Ovary (tissue), 10 donors: ENCODE measurements at places on chromosomes 13 and 19. TPM values are rescaled to one million over a fixed set of nuclear protein-coding genes. Genes with fewer than 3 reads are reported as not detected.
A peak's percentile ranks its signal among the peaks of the same experiment; 100 is the strongest.

DNA sequence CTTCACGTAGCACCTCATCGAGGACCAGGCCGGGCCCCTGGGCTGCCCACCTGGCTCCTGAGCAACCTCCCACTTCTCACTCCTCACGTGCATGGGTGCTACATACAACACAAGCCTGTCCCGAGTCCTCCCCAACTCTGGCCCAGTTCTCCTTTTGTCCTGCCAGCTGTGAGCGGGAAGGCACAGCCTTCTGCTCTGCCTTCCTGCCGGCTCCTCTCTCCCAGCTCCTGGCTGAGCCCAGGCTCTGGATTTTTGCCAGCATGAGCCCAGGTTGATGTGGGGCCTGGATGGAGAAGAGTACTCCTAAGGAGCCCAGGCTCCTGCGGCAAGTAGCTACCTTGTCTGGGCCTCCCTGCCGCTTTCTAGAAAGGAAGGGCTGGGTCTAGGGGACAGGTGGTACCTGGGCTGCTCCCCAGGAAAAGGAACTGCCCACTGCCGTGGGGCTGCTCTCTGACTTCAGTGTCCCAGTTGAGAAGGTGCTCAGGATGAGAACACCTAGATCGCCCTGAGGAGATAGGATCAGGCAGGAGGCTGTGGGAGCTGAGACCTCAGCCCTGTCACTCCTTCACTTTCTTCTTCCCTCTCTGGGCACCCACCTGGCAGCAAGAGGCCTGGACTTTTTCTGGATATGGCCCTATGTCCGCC, 23.6 kb downstream of the LYL1 start:
- peaks cover 19% of the 10 kb centered on the region for H3K4me1 ChIP-seq
- no peak overlapping the region for H3K4me3 ChIP-seq
- H3K27ac ChIP-seq: peak overlapping the region; percentile 68

- H3K27me3 ChIP-seq: no peaks in the 10 kb centered on the region
- no peaks in the 10 kb centered on the region for H3K4me1 ChIP-seq
- H3K4me3 ChIP-seq: no peak overlapping the region
- no peaks in the 10 kb centered on the region for H3K36me3 ChIP-seq
Measured at GRCh38 chr13:105996391-105997025, 539.0 kb downstream of the EFNB2 start.

DNA sequence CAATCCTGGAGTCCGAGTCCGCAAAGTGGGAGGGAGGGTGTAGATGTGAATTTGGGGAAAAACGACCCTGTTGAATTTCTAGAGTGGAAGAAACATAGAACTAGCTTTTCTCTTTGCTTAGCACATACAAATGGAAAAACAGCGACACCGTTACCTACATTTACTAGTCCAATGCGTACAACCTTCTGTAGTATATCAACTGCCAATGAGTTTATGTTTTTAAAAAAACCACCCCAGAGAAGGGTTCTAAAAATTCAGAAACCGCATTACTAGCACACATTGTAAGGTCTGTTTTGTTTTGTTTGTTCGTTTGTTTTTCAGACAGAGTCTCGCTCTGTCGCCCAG, 332 bp upstream of the SUPT20H start:
- H3K36me3 ChIP-seq: no peaks in the 10 kb centered on the region
- no peaks in the 10 kb centered on the region for H3K27me3 ChIP-seq
- DNase-seq: no peak

DNA sequence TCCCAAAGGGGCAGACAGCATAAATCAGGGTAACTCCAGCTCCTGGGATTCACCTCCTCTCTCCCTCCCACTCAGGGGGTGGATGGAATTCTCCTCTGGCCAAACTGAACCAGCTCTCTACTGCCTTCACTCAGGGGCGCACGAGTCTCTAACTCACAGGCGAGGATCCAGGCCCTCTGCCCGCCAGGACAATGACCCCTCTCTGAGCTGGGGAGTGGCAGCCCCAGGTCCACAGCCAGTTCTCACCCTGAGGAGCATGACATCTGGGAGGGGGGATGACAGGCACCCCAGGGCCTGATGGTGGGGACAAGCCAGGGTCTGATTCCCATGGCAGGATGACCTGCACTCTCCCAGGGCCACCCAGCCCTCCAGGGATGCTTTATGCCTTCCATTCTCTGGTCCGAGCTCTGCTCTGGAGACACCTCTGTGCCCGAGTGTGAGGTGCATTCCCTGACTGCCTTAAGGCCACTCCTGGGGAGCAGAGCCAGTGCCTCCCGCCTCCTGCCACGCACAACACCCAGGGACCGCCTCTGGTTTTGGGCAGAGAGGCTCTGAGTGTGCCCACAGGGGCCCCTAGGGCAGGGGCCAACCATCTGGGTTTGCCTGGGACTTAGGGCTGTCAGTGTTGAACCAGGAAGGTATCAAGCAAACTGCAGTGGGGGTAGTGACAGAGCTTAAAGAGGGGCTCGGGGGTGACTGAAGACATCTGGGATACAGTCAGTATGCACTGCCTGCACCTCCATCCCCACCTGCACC, 66.2 kb downstream of the GNG7 start:
- no peak overlapping the region for H3K27ac ChIP-seq
- H3K4me3 ChIP-seq: no peak overlapping the region
- no peaks in the 10 kb centered on the region for H3K36me3 ChIP-seq
- no peak for DNase-seq

The FGF9 gene
- total RNA-seq: 0.20 TPM

DNA sequence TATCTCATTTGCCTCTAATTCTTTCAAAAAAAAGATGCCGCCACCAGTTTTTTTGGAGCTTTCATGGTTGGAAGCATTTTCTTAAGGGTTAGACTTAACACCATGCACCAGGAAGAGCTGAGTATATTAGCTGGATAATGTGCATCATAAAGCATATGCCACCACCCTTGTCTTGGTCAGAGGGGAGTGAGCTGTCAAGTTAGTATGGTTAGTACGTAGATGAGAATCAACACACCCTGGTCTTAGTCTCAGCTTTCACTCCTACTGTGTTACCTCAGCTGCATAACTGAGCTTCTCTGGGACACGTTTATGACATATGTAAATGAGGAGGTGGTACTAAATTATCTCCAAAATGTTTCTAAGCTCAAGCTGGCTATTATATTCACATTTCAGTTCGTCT, 415.6 kb downstream of the DCT start:
- no peak overlapping the region for H3K4me3 ChIP-seq
- H3K27ac ChIP-seq: no peak overlapping the region
- no peaks in the 10 kb centered on the region for H3K36me3 ChIP-seq
- no peaks in the 10 kb centered on the region for H3K27me3 ChIP-seq
- DNase-seq: no peak

The HCN2 gene
- 0.10 TPM for total RNA-seq

DNA sequence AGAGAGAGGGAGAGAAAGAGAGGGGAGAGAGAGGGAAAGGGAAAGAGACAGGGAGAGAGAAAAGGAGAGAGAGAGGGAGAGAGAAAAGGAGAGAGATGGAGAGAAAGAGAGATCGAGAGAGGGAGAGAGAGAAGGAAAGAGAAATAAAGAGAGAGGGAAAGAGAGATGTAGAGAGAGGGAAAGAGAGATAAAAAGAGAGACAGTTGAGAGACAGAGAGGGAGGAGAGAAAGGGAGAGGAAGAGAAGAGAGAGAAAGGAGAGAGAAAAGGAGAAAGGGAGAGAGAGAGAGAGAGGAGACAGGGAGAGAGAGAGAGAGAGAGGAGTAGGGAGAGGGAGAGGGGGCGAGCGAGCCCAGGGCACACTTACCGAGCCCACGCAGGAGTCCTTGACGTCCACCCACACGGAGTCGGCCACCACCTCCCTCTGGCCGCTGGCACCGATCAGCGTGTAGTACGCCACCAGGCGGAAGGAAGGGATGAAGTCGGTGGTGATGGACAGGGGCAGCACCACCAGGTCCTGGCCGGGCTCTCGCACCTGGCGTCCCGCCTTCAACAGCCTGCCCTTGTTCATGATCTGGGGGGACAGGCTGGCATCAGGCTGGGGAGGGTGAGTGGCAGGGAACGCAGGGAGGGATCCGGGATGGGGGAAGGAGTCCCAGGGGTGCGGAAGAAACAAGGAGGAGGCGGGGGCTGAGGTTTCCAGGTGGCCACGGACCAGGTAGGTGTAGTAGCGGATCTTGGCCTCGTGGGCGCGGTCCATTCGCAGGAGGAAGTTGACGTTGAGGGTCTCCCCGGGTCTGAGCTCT, 10.0 kb downstream of the C3 start:
- no peaks in the 10 kb centered on the region for H3K36me3 ChIP-seq
- no peaks in the 10 kb centered on the region for H3K4me1 ChIP-seq
- no peaks in the 10 kb centered on the region for H3K27me3 ChIP-seq
- no peak overlapping the region for H3K27ac ChIP-seq

GRCh38 chr19:11425719-11426457, 6.8 kb upstream of the RGL3 start:
- H3K4me3 ChIP-seq: no peak overlapping the region
- H3K36me3 ChIP-seq: no peaks in the 10 kb centered on the region
- H3K4me1 ChIP-seq: peaks cover 14% of the 10 kb centered on the region
- H3K27me3 ChIP-seq: peaks cover 2% of the 10 kb centered on the region

The FFAR1 gene
- total RNA-seq: 0.11 TPM

- no peaks in the 10 kb centered on the region for H3K27me3 ChIP-seq
- no peaks in the 10 kb centered on the region for H3K4me1 ChIP-seq
- H3K27ac ChIP-seq: no peak overlapping the region
Measured at GRCh38 chr13:87942205-87942604, 271.0 kb downstream of the SLITRK5 start.

The JUNB gene
- total RNA-seq: 848 TPM

The TPGS1 gene
- total RNA-seq: 22.7 TPM
